ENCODE measurements at places on chromosomes 4 and X. TPM values are rescaled to one million over a fixed set of nuclear protein-coding genes. Genes with fewer than 3 reads are reported as not detected.

The EXOC1L gene
- not detected for total RNA-seq

- H3K36me3 ChIP-seq: no peaks in the 10 kb centered on the region
- H3K27me3 ChIP-seq: no peaks in the 10 kb centered on the region
- DNase-seq: no peak
- H3K4me1 ChIP-seq: no peaks in the 10 kb centered on the region
- H3K4me3 ChIP-seq: no peak overlapping the region
- H3K27ac ChIP-seq: no peak overlapping the region
Observed at GRCh38 chr4:77092975-77093374, 17.2 kb upstream of the CCNI start.

The SASH3 gene
- not detected for total RNA-seq

The DACH2 gene
- 1.8 TPM for total RNA-seq

DNA sequence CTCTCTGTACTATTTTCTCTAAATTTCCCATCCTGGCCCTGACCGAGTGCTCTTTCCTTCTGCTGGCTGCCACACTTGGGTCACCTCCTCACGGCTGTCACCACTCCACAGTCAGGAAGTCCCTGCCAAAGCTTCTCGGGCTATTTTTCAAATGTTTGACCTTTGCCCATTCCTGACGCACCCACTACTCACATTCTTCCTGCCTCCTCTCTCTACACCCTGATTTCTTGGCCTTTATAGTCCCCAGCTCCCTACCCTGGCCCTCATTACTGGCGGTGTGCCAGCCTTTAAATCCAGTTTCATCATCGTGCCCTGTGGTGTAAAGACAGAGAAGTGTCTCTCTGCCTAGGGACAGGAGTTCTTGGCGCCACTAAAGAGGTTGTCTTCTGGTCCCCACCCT lies 46.4 kb upstream of the GATB start:
- no peak for DNase-seq
- H3K4me1 ChIP-seq: no peaks in the 10 kb centered on the region
- no peaks in the 10 kb centered on the region for H3K27me3 ChIP-seq
- H3K27ac ChIP-seq: no peak overlapping the region

DNA sequence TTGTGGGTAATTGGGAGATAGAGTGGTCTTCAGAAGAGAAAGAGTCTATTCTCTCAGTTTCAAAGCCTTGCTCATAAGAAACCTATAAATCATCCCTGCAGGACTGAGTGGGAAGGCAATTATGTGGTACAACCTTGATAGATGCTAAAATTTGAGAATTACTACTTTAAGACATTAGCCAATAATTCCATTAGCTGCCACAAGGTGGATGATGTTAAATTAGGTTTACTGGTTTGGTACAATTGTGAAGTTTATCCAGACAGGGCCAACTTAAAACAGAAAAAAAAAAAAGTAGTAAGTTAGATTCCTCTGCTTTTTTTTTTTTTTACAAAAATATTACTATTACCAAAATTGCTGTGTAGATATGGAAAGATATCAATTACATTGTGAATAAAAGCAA lies 73.2 kb upstream of the AMOT start:
- no peak overlapping the region for H3K4me3 ChIP-seq
- no peaks in the 10 kb centered on the region for H3K4me1 ChIP-seq
- H3K27me3 ChIP-seq: no peaks in the 10 kb centered on the region
- H3K27ac ChIP-seq: no peak overlapping the region
- H3K36me3 ChIP-seq: no peaks in the 10 kb centered on the region
- DNase-seq: no peak

DNA sequence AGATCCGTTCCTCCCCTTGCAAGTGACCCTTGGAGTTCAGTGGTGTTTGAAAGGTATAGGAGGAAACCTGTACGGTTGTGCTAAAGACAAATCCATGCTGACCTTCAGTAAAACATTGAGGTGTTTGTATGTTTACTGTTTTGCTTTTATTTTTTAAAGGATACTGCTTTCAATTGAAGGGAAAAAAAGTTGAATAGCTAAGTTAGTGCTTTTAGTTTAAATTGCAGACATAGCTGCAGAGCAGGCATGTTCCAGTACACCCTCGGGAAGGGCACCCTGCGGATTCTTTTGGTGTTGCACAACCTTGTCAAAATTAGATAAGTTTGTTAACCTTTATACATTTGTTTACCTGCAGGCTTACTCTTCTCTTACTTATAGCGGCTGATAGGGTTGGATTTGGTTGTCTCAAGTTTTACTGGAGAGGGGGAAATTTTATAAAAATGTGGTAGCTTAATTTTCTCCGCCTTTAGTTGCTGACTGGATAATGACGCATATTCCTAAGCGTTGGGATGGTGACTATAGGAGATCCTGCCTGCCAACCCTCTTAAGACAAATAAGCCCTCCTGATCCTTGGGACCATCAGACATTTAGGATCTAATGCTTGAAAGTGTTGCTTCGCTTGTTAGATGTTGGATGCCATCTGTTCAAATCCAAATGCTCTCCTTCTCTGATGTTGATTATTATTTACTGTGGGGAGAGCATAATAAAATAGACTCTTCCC lies 2.0 kb downstream of the RAPGEF2 start:
- no peaks in the 10 kb centered on the region for H3K36me3 ChIP-seq
- peaks cover 5% of the 10 kb centered on the region for H3K4me1 ChIP-seq
- no peak overlapping the region for H3K27ac ChIP-seq
- DNase-seq: no peak
- no peaks in the 10 kb centered on the region for H3K27me3 ChIP-seq

GRCh38 chr4:3873408-3874027 lies 107.3 kb downstream of the ADRA2C start:
- peak; percentile 64 for DNase-seq
- H3K27ac ChIP-seq: no peak overlapping the region
- no peak overlapping the region for H3K4me3 ChIP-seq
- no peaks in the 10 kb centered on the region for H3K36me3 ChIP-seq
- peaks cover 7% of the 10 kb centered on the region for H3K27me3 ChIP-seq

DNA sequence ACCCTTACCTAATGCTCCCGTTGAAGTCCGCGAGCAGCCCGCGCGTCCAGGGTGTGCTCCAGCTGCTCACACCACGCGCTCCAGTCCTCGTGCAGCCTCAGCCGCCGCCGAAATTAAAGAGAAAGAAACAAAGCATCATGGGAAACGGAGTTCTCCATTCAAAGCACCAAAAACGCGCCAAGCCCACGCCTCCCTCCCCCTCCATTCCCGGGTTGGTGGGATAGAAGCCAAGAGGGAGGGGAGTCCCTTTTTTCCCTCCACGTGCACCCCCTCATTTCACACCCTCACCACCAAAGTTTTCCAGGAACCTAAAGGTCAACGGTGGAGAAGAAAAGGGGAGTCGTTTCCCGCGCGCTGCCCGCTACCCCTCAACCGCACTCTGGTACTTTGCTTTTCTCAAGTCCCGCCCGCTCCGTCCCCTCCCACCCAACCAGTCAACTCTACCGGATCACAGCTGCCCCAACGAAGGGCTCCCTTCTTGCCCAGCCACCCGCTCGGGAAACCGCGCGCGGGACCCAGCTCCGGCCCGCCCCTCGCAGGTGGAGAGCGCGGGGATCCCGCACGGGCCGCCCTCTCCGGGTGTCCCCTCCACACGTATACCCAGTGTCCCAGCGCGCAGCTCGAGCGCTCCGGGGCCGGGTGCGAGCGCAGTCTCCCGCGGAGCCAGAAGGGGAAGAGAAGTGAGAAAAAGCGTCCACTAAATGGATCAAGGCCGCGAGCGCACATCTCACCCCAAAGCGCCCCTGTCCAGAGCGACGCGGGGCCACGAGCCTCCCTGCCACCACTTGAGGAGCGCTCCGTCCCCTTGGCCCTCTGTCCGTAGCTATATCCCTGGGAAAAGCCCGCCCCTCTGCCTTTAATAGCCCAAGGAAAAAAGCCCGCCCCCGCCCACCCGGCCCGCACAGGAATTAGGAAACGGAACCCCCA lies 65.1 kb upstream of the CCDC160 start:
- H3K27me3 ChIP-seq: no peaks in the 10 kb centered on the region
- no peak for DNase-seq
- H3K4me3 ChIP-seq: peak overlapping the region; percentile 71
- H3K36me3 ChIP-seq: peaks cover 5% of the 10 kb centered on the region
- peaks cover 13% of the 10 kb centered on the region for H3K4me1 ChIP-seq

- no peak overlapping the region for H3K27ac ChIP-seq
Observed at GRCh38 chr4:30973993-30974392, 253.8 kb downstream of the PCDH7 start.

The ANKRD50 gene
- 25.0 TPM for total RNA-seq

DNA sequence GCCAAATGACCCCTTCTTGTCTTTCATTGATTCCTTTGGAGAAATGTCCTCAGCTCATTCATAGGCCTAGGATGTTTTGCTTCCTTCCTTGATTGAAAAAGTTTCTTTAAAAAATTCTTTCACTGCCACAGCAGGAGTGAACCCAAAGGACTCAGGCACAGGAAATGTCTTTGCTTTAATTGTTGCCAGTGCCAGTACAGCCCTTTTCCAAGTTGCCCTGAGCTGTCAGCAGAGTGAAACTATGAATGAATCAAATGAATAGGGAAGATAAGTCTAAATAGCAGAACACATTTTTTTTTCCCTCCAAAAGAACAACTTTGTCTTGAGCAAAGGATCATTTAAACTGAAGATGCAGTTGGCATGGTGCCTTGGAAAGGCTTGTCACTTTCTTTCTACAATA lies 63.8 kb upstream of the SLC4A4 start:
- no peak overlapping the region for H3K27ac ChIP-seq
- H3K27me3 ChIP-seq: no peaks in the 10 kb centered on the region
- H3K4me1 ChIP-seq: no peaks in the 10 kb centered on the region
- H3K36me3 ChIP-seq: no peaks in the 10 kb centered on the region

DNA sequence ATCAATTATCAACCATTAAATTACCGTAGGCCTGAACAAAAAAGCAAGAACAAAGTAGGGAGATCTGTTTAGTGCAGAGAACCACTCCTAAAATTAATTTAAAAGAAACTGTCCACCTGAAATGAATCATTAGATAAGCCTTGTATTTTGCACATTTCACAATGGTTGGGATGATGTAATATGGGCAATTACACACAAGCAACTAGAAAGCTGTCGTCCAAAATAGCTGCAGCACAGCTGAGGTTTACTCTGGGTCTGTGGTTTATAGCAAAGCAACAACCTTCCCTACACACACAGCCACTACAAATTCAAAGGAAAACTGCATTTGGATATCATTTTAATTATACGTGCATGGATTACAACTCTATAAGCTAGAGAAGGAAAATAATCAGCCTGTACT lies 28.5 kb downstream of the PCDH19 start:
- no peak overlapping the region for H3K27ac ChIP-seq
- no peaks in the 10 kb centered on the region for H3K4me1 ChIP-seq
- no peaks in the 10 kb centered on the region for H3K36me3 ChIP-seq
- H3K27me3 ChIP-seq: no peaks in the 10 kb centered on the region

DNA sequence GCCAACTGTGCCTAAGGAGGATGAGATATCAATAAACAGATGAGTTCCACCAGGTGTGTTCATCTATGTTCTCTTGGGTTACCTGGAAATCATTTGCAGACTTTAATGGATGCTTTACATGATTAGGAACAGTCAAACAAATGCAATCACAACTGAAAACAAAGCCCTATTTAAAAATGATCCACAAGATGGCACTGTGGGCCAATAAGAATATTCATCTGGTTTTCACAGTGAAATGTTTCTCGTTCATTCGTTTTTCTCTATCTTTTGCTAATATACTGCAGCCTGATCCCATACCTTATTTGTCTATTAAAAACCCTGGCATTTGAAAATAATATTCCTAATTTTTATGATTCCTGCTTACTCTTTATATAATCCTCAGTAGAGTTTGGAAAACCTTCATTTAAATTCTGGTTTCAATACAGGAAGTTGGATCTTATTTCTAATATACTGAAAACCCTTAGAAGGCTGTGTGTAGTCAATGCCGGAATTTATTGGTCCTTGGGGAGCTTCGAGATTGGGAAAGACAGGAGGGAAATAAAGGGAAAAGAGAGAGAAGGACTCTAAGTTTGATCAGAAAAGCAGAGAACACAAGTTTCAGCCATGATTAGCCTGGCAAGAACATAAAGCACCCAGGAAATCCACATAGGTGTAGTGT lies 63.8 kb upstream of the TAPT1 start:
- H3K36me3 ChIP-seq: no peaks in the 10 kb centered on the region
- H3K4me3 ChIP-seq: no peak overlapping the region
- H3K27me3 ChIP-seq: no peaks in the 10 kb centered on the region

GRCh38 chrX:115017455-115017854 lies at the start of gene IL13RA2:
Gene IL13RA2 (minus strand): TSS chrX:115017616. CDS start chrX:115017269, 347 bp downstream.
- H3K27me3 ChIP-seq: no peaks in the 10 kb centered on the region
- H3K4me1 ChIP-seq: no peaks in the 10 kb centered on the region
- H3K27ac ChIP-seq: no peak within 1 kb of the TSS
- no peak within 1 kb of the TSS for H3K4me3 ChIP-seq
- H3K36me3 ChIP-seq: no peaks in the 10 kb centered on the region

- no peaks in the 10 kb centered on the region for H3K27me3 ChIP-seq
- H3K36me3 ChIP-seq: no peaks in the 10 kb centered on the region
- no peak overlapping the region for H3K4me3 ChIP-seq
- DNase-seq: no peak
- H3K4me1 ChIP-seq: no peaks in the 10 kb centered on the region
- H3K27ac ChIP-seq: no peak overlapping the region
Observed at GRCh38 chr4:7377223-7377865, 57.4 kb downstream of the PSAPL1 start.

- no peaks in the 10 kb centered on the region for H3K27me3 ChIP-seq
- no peak overlapping the region for H3K27ac ChIP-seq
- no peaks in the 10 kb centered on the region for H3K36me3 ChIP-seq
- H3K4me1 ChIP-seq: no peaks in the 10 kb centered on the region
- DNase-seq: no peak
- H3K4me3 ChIP-seq: no peak overlapping the region
Observed at GRCh38 chr4:98377559-98377958, 116.4 kb downstream of the RAP1GDS1 start.

DNA sequence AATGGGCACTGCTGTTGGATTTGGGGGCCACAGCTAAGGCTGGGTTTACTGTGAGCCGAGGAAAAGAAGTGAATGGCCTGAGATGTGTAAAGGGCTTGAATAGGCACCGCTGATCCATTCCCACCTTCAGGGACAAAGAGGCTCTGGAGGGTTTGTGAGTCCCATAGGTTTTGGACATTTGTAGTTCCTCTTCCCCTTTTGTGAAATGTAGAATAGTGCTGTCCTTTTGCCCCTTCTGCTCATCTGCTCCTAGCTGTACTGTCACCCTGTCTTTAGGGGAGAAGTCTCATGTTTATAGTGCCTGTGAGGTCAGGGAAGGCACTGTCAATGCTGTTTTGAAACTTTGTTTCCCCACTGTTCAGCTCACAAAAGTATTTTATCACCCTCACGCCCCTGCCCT lies 26.4 kb upstream of the CLCN4 start:
- H3K27ac ChIP-seq: no peak overlapping the region
- H3K36me3 ChIP-seq: peaks cover 10% of the 10 kb centered on the region
- no peak for DNase-seq
- H3K4me1 ChIP-seq: peaks cover 2% of the 10 kb centered on the region
- no peaks in the 10 kb centered on the region for H3K27me3 ChIP-seq
- no peak overlapping the region for H3K4me3 ChIP-seq

The FRAS1 gene
- total RNA-seq: 109 TPM

DNA sequence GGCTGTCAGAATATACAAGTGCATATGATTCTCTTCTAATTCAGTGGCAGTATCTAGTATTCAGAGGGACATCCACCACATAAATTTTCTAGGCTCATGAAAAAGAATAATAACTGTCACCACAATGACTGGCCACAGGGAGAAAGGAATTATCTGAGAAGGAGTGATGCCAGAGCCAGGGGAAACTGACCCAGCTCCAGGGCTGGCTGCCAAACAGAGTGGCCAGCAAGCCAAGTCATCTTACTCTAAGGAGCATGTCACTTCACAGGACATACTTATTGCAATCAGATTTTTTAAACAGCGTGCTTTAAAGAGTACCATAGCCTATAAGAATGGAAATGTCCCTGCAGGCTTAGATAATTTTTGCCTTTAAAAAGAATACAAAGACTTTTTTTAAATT lies 5.8 kb upstream of the SEPTIN11 start:
- no peaks in the 10 kb centered on the region for H3K36me3 ChIP-seq
- DNase-seq: no peak
- H3K27ac ChIP-seq: no peak overlapping the region
- no peak overlapping the region for H3K4me3 ChIP-seq
- no peaks in the 10 kb centered on the region for H3K27me3 ChIP-seq
- H3K4me1 ChIP-seq: peaks cover 6% of the 10 kb centered on the region

Data from H1 (cell line).